ENCODE measurements at places on chromosomes 5 and 9.

- DNase-seq: no peak
Measured at GRCh38 chr9:125547368-125547767, 159.6 kb downstream of the MAPKAP1 start.

DNA sequence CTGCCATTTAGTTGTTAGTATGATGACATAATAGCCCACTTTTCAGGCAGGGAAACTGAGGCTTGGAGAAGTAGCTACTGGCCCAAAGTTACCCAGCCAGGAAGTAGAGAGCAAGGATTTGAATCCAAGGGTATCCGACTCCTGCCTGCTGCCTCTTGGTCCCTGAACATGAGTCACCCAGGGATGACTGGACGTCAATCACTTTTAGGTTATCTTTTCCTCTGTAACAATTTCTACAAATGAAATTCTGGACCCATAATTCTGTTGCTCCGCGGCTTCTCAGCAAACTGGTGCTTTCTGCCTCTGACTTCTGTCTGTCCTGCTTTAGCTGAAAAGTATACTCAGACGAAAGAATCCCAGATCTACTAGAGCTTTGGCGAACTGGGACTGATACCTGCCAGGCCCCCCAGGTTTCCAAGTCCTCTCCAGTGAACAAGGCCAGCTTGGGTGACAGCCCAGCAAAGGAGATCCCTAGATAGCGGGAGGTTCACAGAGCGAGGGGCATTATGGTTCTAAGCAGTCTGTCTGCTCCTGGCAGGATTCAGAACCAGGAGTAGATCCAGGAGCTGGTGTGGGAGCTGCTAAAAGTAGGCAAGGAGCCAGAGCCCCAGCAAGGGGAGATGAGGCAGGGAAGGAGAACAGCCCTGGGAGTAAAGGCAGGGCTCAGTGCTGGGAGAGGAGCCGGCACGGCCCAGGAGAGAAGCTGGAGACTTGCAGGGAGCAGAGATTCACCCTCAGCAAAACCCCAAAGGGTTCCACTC lies 20.6 kb downstream of the OLFML2A start:
- no peak for DNase-seq

- DNase-seq: no peak
Measured at GRCh38 chr9:37311938-37312708, 110.4 kb upstream of the GRHPR start.

DNA sequence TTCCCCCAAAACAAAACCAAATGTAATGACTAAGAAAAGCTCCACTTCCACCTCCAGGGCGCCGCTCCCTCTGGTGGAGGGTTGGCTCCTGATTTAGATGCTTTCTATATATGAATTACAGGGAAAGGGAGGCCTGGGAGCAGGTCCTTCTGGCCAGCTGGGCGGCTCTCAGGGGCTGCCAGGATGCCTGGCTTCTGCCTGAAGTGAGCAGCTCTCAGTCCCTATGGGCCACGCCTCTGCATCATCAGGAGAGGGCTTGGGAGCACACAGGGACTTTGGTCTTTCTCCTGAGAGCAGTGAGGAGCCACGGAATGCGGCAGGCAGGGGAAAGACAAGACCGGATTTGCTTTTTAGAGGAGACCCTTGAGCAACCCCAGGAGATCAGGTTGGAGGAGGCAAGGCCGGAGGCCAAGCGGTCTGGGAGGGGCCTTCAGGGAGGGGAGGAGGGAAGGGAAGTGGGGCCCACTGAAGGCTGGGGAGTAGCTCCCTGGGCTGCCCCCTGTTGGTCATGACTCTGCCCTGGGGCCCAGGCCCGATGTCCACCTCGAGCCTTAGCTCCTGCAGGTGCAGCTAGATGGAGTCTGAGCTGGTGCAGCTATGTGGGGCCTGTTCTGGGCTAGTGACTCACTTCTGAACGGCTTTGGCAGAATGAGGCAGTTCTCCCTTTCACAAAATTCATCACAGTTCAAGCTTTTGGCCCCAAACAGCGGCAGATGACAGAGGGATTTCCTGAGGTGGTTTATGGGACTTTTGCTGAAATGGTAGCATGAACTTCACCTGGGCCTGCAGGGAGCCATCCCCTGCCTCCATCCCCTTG lies 11.3 kb upstream of the GRHPR start:
- DNase-seq: no peak

- no peak for DNase-seq
Measured at GRCh38 chr9:128323212-128323730, 632 bp downstream of the COQ4 start.

GRCh38 chr5:16799796-16800195 lies 136.3 kb downstream of the MYO10 start:
- no peak for DNase-seq

- no peak for DNase-seq
Measured at GRCh38 chr5:121693864-121694263, 157.8 kb upstream of the FTMT start.

DNA sequence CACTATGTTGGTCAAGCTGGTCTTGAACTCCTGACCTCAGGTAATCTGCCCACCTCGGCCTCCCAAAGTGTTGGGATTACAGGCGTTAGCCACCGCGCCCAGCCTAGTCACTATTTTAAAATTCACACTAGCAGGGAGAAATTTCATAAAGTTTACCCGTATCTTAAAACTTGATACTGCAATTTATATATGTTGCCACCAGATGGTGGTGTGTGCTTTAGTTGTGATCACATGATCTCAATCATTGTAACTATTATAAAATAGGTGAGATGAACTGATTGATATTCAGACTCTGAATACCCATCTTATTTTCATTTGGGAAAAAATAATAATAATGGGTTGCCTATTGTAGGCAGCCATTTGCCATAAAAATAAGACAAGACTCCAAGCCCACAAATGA lies 1330.4 kb upstream of the WWC1 start:
- no peak for DNase-seq

GRCh38 chr9:129220771-129221170 lies 42.7 kb upstream of the IER5L start:
- DNase-seq: no peak

- DNase-seq: no peak
Measured at GRCh38 chr9:28956116-28956880, 1383.0 kb upstream of the C9orf72 start.

DNA sequence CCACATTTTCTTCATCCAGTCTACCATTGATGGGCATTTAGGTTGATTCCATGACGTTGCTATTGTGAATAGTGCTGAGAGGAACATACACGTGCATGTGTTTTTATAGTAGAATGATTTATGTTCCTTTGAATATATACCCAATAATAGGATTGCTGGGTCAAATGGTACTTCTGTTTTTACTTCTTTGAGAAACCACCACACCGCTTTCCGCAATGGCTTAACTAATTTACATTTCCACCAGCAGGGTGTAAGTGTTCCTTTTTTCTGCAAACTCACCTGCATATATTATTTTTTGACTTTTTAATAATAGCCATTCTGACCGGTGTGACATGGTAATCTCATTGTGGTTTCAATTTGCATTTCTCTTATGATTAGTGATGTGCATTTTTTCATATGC lies 82.2 kb upstream of the RFX3 start:
- DNase-seq: no peak

- DNase-seq: no peak
Measured at GRCh38 chr5:36382890-36383289, 81.2 kb upstream of the RANBP3L start.

DNA sequence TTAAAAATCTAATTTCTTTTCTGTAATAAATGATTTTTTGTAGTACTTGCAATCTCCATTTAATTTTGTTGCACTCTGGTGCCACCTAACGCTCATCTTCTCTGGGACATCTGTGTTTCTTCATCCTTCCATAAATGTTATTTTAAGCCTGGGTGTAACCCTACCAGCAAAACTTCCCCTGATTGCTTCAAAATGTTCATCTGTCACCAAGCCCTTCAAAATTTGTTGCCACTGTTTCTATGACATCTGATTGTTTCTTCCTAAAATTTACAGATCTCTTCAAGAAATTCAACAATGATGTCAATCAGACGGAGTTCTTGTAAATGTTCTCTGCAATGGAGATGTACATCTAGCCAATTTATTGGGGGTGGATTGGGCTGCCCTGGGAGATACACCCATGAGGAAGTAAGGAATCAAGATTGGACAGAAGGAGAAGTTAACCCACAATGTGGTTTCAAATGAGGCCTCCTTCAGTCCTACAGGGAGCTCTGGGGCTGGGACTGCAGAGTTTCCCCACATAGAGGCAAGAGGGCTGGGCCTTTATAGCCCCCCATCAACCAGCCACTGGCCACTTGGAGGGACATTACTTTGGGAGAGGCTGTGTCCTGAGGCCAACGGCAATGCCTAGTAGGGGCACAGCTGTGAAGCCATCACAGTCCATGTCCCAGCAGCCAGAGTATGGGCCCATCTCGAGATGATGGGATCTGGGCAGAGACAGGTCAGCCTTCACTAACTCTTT lies 23.3 kb downstream of the MCTP1 start:
- no peak for DNase-seq

GRCh38 chr9:37916471-37917312 lies 12.8 kb upstream of the SLC25A51 start:
- DNase-seq: no peak

GRCh38 chr5:113433071-113433470 lies 1.7 kb downstream of the TSSK1B start:
- no peak for DNase-seq

Measured in stimulated activated CD8-positive, alpha-beta memory T cell treated with anti-CD3 and anti-CD28 coated beads, Interleukin-7, amount 100 ng/mL, for 48 hours (primary cell).